CD4-positive, alpha-beta T cell treated with Interleukin-10 for 1 hour (primary cell): ENCODE measurements at places on chromosomes 2 and 18.

GRCh38 chr18:48943333-48943732 lies 7.4 kb downstream of the SMAD7 start:
- DNase-seq: no peak

DNA sequence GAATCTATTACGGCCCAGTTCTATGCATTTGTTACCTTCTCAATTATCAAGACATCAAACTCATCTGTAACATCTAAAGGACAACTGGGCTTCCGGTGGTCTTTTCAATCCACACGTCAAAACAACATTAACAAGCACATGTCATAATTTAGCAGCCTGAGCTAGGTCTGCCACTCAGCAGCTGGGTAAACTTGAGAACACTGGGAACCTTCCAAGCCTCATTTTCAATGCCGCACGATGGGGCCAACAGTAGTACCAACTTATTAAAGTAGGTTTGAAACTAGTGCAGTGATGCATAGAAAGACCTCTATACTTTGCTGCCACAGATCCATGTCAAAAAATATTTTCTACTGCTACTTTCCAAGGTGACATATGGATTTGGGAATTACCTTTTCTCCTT lies 60.4 kb downstream of the COL4A4 start:
- no peak for DNase-seq

DNA sequence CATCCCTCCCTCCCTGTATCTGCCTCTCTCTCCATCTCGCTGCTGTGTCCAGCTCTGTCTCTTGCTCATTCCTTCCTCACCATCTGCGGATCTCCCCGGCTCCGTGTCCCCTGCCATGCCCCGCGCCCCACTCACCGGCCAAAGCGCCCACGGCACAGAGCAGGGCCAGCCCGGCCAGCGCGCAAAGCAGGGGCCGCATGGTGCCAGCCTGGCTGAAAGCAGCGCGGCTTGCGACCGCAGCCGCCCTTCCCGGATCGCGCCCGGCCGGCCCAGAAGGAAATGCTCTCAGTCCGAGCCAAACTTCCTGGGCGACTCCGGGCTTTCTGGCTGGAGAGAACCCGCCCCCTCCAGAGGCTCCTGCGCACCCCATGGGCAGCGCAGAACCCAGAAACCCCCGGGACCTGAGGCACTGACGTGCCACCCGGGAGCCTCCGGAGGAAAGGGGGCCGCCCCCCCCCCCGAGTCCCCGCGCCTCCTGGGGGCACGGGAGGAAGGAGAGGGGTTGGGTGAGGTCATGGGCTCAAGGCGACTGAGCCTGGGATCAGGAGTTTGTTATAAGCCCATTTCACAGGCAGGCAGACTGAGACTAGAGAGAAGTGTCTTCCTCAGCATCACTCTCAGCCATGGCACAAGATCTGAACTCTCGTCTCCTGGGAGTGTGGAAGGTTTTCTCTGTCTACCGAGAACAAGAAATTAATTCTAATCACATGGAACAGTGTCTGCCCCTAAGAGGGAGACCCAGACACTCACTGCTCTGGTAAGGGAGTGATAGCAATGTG lies 45.2 kb upstream of the RAB6C start:
- no peak for DNase-seq

- no peak for DNase-seq
Observed at GRCh38 chr2:152440460-152440859, 105.5 kb downstream of the FMNL2 start.

- DNase-seq: no peak
Observed at GRCh38 chr18:23553887-23554286, 32.4 kb downstream of the NPC1 start.

- DNase-seq: no peak
Observed at GRCh38 chr2:120342446-120342845, 3.5 kb upstream of the INHBB start.

GRCh38 chr18:41714872-41715271 lies 240.2 kb upstream of the PIK3C3 start:
- no peak for DNase-seq

DNA sequence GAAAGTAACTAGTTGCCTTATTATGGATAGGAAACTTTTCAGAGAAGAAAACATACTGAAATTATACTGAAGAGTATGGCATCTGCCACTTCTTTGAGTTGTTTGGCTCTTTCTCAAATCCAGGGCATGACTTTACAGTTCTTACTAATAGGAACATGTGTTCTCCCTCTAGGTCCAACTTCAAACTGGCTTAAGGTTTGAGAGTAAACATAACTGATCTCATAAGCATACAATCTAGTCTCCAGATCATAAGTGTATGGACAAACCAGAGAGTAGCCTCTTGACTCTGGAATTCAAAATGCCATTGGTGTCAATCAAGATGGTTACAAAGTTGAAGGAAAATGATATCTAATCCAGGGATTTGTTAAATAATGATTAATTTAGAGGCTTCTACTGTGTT lies 101.5 kb downstream of the NYAP2 start:
- no peak for DNase-seq

DNA sequence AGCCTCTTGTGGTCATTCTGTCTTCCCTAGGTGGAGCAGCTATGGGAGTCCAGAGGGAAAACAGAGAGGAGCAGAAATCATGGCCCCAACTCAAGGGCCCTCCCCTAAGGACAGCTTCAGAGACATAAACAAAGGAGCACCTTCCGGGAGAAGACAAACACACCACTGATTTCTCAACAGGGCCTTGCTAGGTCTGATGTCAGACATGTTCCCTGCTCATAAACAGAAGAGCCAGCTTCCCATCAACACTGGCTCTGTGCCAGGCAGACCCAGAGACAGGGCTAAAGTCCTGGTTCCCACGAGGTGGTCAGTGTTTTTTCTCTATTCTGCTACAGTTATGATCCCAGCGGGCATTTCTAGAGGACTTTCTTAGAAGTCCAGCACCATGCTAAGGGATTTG lies 19.3 kb downstream of the CXCR2 start:
- DNase-seq: no peak

DNA sequence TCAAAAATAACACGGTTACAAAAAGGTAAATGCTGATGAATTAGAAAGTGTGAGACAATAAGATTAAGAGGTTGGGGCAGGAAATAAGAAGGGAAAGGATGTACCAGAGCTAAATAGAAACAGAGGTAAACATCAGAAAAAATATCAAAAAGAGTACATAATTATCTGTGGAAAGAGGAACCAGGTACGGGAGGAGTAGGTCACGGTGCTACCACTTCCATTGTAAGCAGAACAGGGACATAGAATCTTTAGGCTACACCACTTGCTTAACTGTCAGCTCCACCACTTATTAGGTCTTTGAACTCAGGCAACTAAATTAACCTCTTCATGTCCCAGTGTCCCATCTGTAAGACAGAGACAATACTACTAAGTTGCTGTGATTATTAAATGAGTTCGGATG lies 350.3 kb downstream of the LRATD1 start:
- no peak for DNase-seq

GRCh38 chr2:143148757-143149156 lies 19.5 kb downstream of the ARHGAP15 start:
- DNase-seq: no peak

- no peak for DNase-seq
Observed at GRCh38 chr18:35458677-35459441, 38.9 kb downstream of the INO80C start.

- DNase-seq: no peak
Observed at GRCh38 chr18:57819119-57819518, 16.0 kb upstream of the ATP8B1 start.

GRCh38 chr2:20962939-20963557 lies 80.8 kb downstream of the APOB start:
- peak; percentile 67 for DNase-seq

DNA sequence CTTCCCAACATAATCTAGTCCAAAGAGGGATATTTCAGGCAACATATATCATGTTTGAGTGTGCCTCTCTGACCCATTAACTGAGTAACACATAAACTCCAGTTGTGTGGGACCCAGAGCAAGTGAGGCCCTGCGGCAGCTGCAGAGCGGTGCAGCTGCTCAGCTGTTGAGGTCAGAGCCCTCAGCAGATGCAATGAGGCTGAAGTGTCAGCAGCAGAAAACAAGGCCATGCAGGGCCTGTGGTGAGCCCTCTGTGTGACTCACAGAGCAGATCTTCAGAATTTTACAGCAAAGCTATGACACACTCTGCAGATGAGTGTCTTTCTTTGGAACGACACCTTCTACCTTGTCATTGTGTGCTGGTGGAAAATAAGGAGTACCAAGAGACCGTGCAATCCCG lies 168.5 kb downstream of the CBLN2 start:
- no peak for DNase-seq

GRCh38 chr2:95071856-95072255 lies 46.3 kb downstream of the MAL start:
- no peak for DNase-seq

DNA sequence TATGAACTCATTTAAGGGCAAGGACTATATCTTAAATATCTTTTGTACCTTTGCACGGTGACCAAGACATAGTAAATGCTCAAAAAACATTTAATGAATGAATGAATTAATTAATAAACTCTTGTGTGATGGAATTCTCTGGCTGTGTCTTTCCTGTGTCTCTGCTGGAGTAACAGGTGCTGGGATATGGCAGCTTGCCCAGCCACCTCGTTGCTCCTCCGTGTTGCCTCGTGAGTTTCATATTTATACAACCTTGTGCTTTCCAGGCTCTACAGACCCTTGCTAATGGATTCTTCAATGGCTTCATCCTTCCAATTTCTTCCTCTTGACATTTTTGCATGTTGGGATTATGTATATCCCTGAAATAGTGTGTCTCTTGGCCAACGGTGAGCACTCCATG lies 30.4 kb downstream of the CTAGE1 start:
- DNase-seq: no peak

GRCh38 chr2:164735309-164735919 lies 106.2 kb downstream of the COBLL1 start:
- no peak for DNase-seq

DNA sequence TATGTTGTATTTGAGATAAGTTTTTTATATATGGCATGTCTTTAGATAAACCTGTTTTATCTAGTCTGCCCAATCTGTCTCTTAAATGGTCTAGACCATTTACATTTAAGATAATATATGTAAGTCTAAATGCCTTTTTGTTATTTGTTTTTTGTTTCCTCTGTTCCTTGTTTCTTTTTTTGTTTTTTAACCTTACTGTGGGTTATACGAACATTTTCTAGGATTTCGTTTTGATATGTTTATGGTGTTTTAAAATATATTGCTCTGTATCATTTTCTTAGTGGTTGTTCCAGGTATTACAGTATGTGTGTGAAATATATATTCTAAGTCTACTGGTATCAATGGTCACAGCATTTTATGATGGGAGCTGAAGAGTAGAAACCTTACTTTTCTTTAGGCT lies 13.3 kb downstream of the BCL2L11 start:
- DNase-seq: no peak

- no peak for DNase-seq
Observed at GRCh38 chr2:152015552-152015951, 83.3 kb downstream of the CACNB4 start.

DNA sequence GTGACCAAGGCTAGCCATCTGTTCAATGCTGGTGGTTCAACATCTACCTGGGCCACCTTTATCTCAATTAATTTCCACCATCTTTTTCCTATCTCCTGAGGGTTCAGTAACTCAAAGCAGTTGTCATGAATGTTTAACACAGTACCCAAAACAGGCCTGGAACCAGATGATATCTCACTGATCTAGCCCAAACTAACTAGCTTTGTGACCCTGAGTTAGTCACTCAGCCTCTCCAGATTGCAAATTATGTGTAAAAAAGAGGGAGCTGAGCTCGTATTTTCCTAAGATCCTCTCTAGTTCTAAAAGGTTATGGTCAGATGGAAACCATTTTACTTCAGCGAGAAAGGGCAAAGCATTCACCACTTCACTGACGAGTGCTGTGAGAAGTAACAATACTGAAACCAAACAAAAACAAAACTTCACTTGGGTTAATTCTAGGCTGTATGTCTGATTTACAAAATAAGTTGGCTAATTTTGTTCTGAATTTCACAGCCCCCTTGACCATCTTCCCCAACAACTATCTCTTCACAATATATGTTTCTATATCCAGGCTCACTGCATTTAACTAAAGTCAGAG lies 14.8 kb downstream of the SPRED2 start:
- DNase-seq: no peak

- DNase-seq: no peak
Observed at GRCh38 chr18:55998801-55999385, 410.9 kb upstream of the TCF4 start.

GRCh38 chr2:104004821-104005220 lies 849.1 kb upstream of the POU3F3 start:
- no peak for DNase-seq

- DNase-seq: no peak
Observed at GRCh38 chr2:100292022-100292580, 30.2 kb downstream of the LONRF2 start.

GRCh38 chr2:9033385-9034168 lies 30.1 kb upstream of the MBOAT2 start:
- no peak for DNase-seq

GRCh38 chr2:227862227-227862740 lies 9.1 kb upstream of the DAW1 start:
- DNase-seq: peak; percentile 60

DNA sequence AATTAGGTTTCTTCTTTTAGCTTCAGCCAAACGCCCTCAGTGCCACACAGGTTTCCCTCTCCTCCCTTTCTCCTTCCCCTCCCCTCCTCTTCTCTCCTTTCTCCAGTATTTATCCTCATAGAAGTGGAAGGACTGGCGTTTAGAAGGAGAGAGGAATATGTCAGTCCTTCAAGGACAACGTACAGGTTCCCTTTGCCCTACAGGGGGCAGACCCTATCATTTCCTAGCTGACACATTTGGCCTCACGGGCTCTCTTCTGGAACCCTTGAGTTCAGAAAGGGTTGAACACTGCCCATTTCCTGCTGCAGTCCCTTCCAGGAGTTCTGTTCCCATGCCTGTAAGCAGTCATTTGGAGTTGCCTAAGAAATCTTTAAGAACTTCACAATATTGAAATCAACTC lies 46.1 kb downstream of the CDCA7 start:
- peak; percentile 4 for DNase-seq

GRCh38 chr2:150526827-150527226 lies 39.4 kb upstream of the RND3 start:
- no peak for DNase-seq

GRCh38 chr2:200350850-200351285 lies 44.4 kb downstream of the SPATS2L start:
- no peak for DNase-seq

- DNase-seq: no peak
Observed at GRCh38 chr2:197867624-197868023, 63.2 kb downstream of the PLCL1 start.

DNA sequence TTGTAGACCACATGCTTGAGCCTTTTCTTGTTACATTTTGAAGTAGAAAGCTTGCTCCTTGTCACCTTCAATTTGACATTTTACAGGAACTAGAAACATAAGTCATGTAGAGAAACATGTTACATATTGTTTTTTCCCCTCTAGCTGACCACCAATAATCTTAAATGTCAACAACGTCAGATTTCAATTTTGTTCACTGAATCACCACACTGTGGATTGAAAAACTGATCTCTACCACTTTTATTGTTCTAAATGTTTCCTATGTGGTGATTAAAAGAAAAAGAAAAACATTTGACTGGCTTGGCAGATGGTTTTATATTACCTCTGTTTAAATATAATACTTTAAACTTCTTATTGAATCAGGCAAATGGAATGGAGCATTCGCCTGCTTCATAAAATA lies 87.7 kb downstream of the DSEL start:
- DNase-seq: no peak

DNA sequence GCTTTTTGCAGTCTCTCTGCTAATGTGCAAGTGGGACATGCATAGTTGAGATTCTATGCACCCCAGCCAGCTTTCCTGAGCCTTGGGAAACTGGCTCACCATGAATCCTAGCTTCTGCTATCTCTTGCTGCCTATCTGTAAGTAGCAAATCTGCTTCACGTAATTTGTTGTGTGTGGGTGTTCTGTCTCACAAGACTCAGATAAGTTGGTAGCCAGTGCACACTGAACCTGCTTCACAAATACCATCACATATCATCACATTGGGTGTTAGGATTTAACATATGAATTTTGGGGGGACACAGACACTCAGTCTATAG lies 13.9 kb upstream of the VRK2 start:
- DNase-seq: no peak
